Activated CD4-positive, alpha-beta memory T cell treated with anti-CD3 and anti-CD28 coated beads for 36 hours (primary cell): ENCODE measurements at places on chromosomes 4 and X. TPM values are rescaled to one million over a fixed set of nuclear protein-coding genes. Genes with fewer than 3 reads are reported as not detected.

The IL15 gene
- 1.4 TPM for total RNA-seq

DNA sequence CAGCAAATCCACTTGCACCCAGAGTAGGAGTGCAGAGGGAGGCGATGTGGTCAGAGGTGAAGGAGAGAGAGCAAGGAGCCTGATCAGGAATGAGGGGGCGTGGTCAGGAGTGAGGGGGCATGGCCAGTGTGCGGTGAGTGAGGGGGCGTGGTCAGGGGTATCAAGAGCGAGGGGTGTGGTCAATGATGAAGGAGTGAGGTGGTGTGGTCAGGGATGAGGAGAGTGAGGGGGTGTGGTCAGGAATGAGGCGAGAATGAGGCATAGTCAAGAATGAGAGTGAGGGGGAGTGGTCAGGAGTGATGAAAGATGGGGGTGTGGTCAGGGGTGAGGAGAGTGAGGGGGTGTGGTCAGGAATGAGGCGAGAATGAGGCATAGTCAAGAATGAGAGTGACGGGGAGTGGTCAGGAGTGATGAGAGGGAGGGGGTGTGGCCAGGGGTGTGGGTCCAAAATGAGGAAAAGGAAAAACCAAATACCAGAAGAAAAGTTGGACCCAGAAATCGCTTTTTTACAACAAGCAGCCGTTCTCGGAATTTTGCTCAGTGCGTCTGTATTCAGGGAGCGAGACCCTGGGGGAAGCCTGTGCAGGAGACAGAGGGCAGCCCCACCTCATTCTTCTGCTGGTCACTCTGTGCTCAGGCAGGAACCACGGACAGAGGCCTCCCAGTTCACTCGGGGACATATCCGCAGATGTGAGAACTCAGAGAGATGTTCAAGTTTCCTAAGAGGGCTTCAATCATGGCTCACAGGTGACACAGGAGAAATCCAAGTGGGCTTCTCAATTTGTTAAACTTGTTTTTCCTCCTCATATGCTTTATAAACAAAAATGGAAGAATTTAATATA is 47.5 kb downstream of the MAGEA1 start:
- DNase-seq: peak; percentile 24

GRCh38 chr4:68175562-68176155 is 46.0 kb upstream of the TMPRSS11F start:
- DNase-seq: peak; percentile 38

GRCh38 chrX:109372716-109373115 is 109.2 kb downstream of the GUCY2F start:
- DNase-seq: no peak

- DNase-seq: no peak
Observed at GRCh38 chr4:152997771-152998487, 61.8 kb downstream of the FHDC1 start.

DNA sequence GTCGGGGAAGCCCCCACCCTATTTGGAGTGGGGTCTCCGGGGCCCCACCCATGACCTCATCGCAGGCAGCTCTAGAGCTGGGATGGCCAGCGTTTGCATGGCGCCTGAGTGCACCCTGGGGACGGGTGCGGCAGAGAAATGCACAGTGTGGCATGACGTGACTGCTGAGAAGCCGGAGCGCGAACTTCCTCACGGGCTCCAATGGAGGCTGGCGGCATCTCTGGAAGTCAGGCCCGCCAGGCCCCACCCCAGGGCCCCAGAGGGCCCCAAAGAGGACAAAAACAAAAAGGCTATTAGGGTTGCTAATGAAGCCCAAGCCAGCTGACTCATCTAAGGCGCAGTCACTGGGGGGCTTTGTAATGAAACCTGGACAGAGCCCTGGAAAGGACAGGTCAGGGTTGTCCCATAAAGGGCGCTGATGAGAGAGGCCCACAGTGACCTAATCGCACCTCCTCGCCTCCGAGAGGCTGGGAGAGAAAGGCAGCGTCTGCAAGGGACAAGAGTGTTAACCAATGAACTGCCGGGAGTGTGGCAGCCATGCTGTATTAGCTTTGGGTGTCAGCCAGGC is 86.0 kb upstream of the C1QTNF7 start:
- DNase-seq: no peak

DNA sequence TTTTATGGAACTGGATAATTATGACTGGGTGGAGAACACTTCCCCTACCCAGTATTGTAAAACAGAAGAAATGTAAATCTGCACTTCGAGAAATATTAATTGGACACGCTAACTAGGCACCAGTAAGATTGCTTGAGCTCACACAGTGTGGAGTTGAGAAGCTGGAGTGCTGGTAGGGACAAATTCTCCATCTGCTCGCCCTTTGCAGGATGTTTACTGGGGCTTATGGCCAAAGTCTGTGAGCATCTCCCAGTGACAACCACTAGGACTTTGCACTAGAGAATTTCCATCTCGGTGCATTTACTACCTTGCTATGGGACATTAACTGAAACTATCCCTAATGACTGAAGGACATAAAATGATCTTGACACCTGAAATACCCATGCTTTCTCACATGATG is 33.7 kb upstream of the GPR34 start:
- DNase-seq: no peak

The EDA2R gene
- total RNA-seq: 1.3 TPM

The F8A1 gene
- total RNA-seq: 42.9 TPM

The RGN gene
- total RNA-seq: not detected

- DNase-seq: no peak
Observed at GRCh38 chrX:105725228-105725627, 97.1 kb upstream of the NRK start.

GRCh38 chr4:68283714-68284113 is 38.2 kb upstream of the TMPRSS11B start:
- DNase-seq: no peak

DNA sequence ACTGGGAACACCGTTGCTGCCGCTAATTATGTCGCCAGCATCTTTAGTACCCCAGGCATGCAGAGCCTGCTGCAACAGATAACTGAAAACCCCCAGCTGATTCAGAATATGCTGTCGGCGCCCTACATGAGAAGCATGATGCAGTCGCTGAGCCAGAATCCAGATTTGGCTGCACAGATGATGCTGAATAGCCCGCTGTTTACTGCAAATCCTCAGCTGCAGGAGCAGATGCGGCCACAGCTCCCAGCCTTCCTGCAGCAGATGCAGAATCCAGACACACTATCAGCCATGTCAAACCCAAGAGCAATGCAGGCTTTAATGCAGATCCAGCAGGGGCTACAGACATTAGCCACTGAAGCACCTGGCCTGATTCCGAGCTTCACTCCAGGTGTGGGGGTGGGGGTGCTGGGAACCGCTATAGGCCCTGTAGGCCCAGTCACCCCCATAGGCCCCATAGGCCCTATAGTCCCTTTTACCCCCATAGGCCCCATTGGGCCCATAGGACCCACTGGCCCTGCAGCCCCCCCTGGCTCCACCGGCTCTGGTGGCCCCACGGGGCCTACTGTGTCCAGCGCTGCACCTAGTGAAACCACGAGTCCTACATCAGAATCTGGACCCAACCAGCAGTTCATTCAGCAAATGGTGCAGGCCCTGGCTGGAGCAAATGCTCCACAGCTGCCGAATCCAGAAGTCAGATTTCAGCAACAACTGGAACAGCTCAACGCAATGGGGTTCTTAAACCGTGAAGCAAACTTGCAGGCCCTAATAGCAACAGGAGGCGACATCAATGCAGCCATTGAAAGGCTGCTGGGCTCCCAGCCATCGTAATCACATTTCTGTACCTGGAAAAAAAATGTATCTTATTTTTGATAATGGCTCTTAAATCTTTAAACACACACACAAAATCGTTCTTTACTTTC is 1.8 kb downstream of the UBQLN2 start:
- DNase-seq: peak; percentile 43

- no peak for DNase-seq
Observed at GRCh38 chr4:186104890-186105646, 564 bp downstream of the FAM149A start.

DNA sequence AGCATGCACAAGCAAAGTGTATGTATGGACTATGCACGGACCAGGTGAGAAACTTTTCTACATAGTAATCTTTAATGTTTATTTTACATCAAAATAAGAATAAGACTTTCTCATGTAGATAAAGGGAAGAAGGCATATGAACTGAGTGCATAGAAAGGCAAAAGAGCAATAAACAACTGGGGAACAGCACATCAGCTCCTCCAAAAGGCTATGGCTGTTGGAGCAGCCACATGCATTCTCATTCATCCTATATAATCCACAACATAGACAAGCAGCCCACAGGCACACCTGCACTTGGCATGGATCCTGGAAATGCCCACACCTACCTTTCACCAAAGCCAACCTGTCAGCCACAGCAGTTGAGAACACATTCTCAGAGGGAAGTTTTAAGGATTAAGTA is 586.9 kb upstream of the INTU start:
- no peak for DNase-seq

- peak; percentile 21 for DNase-seq
Observed at GRCh38 chr4:2059046-2059725, at the start of gene NAT8L. NAT8L (plus strand) TSS chr4:2059327; CDS start chr4:2059512, 185 bp downstream.

The AFM gene
- total RNA-seq: not detected

The KLHL34 gene
- total RNA-seq: 0.70 TPM

DNA sequence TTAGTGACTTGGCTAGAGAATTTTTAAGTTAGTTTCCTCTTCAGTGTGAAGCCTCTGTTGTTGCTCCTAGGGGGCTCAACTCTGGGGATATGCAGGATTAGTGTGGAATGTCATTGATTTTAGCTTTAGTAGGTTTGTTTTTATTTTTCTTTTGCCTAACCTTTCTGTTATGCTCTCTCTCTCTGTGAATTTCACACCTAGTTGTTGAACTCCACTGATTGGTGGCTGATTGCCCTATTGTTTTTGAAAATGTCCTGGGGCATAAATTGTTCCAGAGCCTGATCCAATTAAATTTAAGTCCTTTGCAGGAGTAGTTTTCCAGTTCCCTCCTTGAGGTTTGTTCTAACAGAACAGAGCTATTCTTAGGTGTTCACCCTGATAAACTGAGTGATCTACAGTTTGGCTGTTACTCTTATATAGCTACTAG is 393.3 kb upstream of the CTSO start:
- DNase-seq: no peak

GRCh38 chr4:79964400-79965211 is 108.4 kb downstream of the ANTXR2 start:
- DNase-seq: no peak

- DNase-seq: no peak
Observed at GRCh38 chrX:13840121-13840520, 23.2 kb upstream of the GPM6B start.

GRCh38 chr4:127479031-127479622 is 153.6 kb upstream of the INTU start:
- DNase-seq: no peak

GRCh38 chr4:15427161-15427560 is 672 bp upstream of the C1QTNF7 start:
- no peak for DNase-seq

GRCh38 chr4:73127839-73128453 is 58.4 kb upstream of the COX18 start:
- DNase-seq: no peak

The PF4V1 gene
- total RNA-seq: not detected

The MMAA gene
- 24.4 TPM for total RNA-seq

The MAGEA4 gene
- not detected for total RNA-seq

GRCh38 chr4:166174717-166175490 is 301.9 kb downstream of the TLL1 start:
- no peak for DNase-seq

The FGG gene
- total RNA-seq: not detected

DNA sequence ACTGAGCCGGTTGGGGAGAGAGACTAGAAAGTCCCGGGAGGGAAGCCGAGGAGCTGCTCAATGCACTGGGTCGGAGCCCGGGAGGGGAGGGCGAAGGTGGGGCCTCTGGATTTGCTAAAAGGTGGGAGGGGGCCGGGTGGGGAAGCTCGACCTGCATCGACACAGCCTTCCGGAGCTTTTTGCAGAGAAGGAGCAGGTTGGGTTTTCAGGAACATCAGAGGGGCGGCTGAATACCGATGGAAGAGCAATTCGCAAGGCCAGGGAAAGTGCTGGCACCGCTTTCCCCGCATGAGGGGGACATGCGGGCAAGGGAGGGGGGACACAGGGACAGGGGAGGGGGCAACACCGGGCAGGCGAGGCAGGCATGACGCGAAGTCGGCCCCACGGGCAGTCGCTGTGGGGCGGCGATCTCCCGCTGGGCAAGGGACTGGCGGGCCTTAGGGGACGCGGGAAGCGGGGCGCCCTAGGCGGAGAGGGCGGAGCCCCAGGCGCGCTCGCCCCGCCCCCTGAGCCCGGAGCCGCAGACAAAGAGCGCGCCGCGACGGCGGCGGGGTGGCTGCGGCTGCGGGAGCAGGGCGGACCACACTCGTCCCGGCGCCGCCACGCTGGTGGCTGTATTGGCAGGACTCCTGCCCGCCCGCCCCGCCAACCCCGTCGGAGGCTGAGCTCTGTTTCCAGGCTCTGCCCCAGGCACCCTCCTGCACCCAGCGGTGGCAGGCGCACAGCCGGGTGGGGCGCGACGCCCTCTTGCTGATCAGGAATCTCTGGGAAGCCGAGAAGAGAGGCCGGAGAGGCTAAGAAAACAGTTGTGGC is 11.6 kb downstream of the PDZD4 start:
- DNase-seq: peak; percentile 61

The HTRA3 gene
- not detected for total RNA-seq

The MAPK10 gene
- total RNA-seq: not detected

The RBMXL3 gene
- not detected for total RNA-seq

GRCh38 chrX:55356609-55357008 is 91.9 kb upstream of the PAGE3 start:
- no peak for DNase-seq

GRCh38 chrX:70134116-70134477 is 850 bp downstream of the IGBP1 start:
- DNase-seq: no peak

The MAGEA3 gene
- not detected for total RNA-seq

GRCh38 chr4:19327364-19327763 is 924.3 kb upstream of the SLIT2 start:
- no peak for DNase-seq

The PAGE5 gene
- total RNA-seq: 0.88 TPM

- DNase-seq: no peak
Observed at GRCh38 chr4:30256116-30256832, 463.9 kb upstream of the PCDH7 start.

GRCh38 chr4:163707873-163708272 is 213.4 kb downstream of the TMA16 start:
- no peak for DNase-seq
